Activated T-cell treated with anti-CD3 and anti-CD28 coated beads, Interleukin-2, amount 50 U/mL, for 24 hours (primary cell): ENCODE measurements at places on chromosomes 16 and 17.

GRCh38 chr16:73670836-73671820 lies 623.2 kb upstream of the ZFHX3 start:
- DNase-seq = no peak

DNA sequence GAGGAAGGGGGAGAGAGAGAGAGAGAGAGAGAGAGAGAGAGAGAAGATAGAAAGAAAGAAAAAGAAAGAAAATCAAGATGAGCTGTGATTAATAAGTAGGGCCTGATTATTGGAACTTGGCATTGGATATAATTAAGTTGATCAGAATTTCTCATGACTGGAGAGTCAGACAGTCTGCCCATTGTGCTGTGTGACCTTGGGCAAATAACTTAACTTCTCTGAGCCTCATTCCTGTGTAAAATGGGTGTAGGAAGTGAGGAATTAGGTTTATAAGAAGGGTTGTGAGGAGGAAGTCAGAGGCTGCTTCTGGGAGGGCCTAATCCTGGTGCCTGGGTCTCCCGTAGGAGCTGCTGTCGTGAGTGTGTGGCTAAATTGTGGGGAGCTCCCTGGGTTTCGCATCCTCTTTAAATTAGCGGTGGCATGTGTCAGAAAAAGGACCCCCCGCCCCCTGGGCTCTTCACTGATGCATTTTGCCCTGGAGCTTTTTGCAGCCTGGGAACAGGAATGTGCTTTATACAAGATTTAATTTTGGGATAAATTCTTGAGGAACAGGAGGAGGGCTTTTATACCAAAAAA lies 76.0 kb downstream of the CMIP start:
- no peak for DNase-seq

- DNase-seq = no peak
Observed at GRCh38 chr17:73798111-73798748, 154.0 kb upstream of the SDK2 start.

GRCh38 chr16:12021578-12022253 lies 45.2 kb downstream of the SNX29 start:
- DNase-seq = no peak

- no peak for DNase-seq
Observed at GRCh38 chr17:61442878-61443474, 9.2 kb upstream of the TBX4 start.

GRCh38 chr16:84931107-84931494 lies 80.2 kb downstream of the ZDHHC7 start:
- no peak for DNase-seq

DNA sequence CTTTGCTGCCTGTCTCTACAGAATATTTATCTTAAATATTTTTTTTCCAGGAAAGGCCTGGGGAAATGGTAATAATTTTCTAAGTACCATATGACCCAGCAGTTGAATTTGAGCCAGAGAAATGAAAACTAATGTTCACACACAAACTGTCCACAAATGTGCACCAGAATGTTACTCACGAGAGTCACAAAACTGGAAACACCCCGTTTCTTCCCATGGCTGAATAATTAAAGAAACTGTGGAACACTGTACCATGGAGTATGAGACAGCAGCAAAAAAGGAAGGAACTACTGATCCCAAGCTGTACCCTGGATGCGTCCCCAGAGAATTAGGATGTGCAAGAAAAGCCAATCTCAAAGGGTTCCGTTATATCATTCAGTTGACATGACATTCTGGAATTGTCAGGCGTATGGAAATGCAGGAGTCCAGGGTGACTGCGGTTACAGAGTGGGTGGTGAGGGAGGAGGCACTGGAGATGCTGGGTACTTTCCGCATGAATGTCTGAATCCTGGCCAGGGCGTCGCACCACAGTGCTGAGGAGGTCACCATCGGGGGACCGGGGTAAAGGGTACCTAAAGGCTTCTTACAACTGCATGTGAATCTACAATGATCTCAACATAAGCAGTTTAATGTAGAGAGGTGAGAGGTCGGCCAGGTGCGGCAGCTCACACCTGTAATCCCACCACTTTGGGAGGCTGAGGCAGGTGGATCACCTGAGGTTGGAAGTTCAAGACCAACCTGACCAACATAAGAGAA lies 34.5 kb downstream of the USP22 start:
- DNase-seq = no peak

DNA sequence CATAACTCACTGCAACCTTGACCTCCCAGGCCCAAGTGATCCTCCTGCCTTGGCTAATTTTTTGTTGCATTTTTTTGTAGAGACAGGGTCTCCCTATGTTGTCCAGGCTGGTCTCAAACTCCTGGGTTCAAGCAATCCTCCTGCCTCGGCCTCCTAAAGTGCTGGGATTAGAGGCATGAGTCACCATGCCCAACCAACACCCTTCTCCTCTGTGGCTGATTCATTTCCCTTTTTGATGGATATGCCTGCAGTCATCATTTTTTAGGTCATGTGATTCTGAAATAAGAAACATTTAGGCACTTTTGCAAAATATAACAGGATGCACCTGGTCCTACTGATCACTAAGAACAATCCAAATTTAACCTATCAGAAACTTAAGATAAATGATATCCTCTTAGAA lies 44.0 kb upstream of the YPEL2 start:
- DNase-seq = no peak

GRCh38 chr16:85082173-85083050 lies 29.9 kb downstream of the CIBAR2 start:
- no peak for DNase-seq

- peak; percentile 76 for DNase-seq
Observed at GRCh38 chr17:48577946-48578615, at the start of gene HOXB4. TSS of gene HOXB4 (minus strand) at chr17:48578350. CDS start at chr17:48578319, 31 bp downstream.

GRCh38 chr16:86355951-86356350 lies 154.4 kb upstream of the FOXF1 start:
- no peak for DNase-seq

- peak; percentile 29 for DNase-seq
Observed at GRCh38 chr16:11066261-11066870, 122.0 kb downstream of the CLEC16A start.

DNA sequence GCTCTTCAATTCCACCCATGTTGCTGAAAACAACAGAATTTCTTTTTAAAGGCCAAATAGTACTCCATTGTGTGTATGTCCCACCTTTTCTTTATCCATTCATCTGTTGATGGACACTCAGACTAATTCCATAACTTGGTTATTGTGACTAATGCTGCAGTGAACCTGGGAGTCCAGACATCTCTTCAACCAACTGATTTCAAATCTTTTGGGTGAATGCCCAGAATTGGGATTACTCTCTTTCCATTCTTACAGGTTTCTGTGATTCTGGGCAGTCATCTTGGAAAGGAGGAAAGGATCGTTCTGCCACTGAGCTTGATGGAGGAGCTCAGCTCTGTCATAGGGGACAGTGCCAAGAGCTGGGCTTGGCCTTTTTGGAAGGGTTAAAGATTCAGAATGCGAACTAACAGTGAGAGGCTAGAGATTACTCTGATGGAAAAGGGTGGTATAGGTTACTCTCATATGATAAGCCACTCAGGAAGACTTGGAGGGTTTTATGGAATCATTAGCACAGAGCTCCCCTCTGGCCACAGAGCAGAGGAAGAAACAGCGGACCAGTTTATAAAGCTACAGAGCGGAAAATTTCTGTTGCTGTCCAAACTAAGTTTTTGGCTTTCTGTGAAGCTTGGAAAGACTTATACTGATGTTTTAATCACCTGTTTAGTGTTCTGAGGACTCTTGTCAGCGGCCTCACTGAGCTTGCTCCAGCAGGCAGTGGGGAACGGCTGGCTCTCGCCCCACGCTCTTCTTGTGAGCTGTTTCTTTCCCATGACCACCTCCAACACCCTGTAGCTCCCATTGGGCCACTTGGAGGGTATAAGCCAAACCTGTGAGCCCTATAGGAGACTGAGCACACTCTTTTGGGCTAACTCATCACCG lies 48.3 kb downstream of the HIC1 start:
- no peak for DNase-seq

DNA sequence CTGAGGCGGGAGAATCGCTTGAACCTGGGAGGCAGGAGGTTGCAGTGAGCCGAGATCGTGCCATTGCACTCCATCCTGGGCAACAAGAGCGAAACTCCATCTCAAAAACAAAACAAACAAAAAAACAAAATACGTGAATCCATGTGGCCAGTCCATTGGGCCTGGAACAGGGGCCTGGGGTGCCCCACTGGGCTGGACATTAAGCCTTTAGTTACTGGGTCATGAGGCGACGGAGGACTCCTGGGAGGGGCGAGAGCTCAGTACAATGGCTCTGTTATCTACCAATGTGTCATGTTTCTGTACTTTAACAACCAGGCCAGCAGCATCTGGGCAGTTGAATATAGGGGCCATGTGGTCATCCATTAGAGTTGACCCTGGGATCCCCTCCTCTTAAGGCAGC lies 18.9 kb upstream of the CLEC18A start:
- no peak for DNase-seq

GRCh38 chr16:76816475-76816874 lies 374.5 kb upstream of the MON1B start:
- no peak for DNase-seq

DNA sequence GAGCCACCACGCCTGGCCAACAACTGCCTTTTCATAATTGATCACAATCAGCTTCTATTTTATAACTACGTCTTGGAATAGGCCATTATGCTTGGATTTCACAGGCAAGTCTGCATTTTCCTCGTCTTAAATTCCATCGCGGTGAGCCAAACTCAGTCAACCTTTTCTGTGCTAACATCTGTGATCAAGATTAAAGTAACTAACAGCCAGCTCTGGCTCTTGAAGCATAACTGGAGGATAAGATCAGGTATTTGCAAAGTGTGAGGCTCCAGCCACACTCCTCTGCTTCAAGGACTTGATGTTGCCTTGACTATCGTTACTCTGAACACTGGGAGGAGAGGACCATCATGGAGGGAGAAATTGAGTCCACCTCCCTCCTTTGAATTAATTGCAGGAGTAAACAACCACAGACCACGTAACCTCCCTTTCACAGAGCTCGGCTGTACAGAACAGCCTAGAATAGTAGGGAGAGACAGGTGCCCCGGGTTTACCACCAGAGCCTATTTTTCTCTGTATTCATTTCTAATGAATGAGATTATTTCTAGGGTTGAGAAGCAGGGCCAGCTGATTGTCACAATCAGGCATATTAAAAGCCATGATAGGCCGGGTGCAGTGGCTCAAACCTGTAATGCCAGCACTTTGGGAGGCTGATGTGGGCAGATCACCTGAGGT lies 143.0 kb downstream of the XYLT1 start:
- DNase-seq = no peak

- no peak for DNase-seq
Observed at GRCh38 chr17:79399610-79400144, 211.2 kb downstream of the RBFOX3 start.

GRCh38 chr16:15747937-15748336 lies 97.9 kb downstream of the NDE1 start:
- no peak for DNase-seq

DNA sequence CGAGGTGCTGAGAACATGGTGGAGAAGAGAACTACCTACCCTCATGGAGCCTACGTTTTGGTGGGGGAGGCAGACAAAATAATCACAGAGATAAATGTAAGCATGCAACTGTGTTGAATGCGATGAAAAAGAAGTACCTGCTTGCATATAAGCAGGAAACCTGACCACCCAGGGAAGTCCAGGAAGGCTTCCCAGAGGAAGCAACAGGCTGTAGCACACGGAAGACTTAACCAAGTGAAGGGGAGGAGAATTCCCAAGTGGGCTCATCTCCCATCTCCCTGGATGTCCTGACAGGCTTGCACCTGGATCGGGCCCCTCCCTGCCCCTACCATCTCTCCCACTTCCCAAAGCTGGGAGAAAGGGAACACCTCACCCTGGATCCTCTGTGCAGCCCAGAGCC lies 2.0 kb downstream of the SCRN2 start:
- no peak for DNase-seq

DNA sequence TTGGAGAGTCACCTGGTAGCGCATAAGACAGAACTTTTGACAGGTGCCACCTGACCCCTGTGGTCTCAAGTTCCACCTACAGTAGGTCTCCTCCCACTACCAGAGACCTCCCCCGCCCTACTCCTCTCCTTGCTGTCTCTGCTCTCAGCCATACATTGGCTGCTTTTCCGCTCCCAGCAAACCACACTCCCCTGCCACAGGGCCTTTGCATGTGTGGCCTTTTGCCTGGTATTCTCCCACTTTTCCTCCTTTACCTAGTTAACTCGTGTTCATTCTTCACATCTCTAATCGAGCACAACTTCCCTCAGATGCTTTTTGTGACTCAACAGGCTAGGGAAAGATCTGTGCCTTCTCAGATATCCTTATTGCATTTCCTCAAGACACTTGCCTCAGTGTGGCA lies 218.3 kb upstream of the EEF2KMT start:
- no peak for DNase-seq

DNA sequence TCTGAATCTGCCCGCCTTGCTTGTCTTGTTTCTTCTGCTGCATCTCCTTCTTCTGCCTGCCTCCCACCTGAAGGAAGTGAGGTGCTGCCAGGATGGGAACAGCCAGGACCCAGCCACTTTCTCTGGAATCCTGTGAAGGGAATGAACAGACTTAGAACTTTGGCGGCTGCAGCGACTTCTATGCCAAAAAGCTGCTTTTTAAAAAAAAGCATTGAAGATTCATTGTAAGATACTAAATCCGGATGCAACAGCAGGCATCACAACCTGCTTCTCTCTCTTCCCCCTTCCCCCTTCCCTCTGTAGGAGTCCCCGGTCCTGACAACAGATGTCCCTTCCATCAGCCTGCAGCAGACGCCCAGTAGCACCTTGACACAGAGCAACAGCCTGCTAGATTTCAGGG lies 176.3 kb downstream of the HS3ST4 start:
- no peak for DNase-seq

DNA sequence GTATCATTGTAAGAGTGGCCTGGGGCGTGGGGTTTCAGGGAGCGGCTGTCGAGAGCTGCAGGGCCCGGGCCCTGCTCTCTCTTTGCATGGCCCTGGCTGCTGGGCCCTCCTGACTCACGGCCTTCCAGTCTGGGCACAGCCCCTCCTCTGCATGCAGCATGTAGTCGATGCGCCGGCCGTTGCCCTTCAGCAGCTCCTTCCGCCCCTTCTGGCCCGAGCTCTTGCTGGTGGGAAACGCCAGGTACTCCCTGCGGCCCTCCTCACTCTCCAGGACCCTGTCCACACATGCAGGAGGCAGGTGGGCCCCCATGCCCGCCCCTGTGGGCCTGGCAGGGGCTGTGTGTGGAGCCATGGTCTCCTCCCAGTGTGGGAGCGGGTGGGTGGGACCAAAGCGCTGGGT lies 50.7 kb downstream of the PRMT7 start:
- no peak for DNase-seq

- DNase-seq = peak; percentile 78
Observed at GRCh38 chr16:11253009-11253994, 2.7 kb downstream of the SOCS1 start.
